DMS79 (cell line): ENCODE measurements at places on chromosomes 11 and 22.

- no peak for DNase-seq
These were observed 15.1 kb downstream of the MYEOV start for GRCh38 chr11:69308936-69309615.

GRCh38 chr22:25395468-25395867, 169.0 kb upstream of the GRK3 start:
- DNase-seq = no peak

DNA sequence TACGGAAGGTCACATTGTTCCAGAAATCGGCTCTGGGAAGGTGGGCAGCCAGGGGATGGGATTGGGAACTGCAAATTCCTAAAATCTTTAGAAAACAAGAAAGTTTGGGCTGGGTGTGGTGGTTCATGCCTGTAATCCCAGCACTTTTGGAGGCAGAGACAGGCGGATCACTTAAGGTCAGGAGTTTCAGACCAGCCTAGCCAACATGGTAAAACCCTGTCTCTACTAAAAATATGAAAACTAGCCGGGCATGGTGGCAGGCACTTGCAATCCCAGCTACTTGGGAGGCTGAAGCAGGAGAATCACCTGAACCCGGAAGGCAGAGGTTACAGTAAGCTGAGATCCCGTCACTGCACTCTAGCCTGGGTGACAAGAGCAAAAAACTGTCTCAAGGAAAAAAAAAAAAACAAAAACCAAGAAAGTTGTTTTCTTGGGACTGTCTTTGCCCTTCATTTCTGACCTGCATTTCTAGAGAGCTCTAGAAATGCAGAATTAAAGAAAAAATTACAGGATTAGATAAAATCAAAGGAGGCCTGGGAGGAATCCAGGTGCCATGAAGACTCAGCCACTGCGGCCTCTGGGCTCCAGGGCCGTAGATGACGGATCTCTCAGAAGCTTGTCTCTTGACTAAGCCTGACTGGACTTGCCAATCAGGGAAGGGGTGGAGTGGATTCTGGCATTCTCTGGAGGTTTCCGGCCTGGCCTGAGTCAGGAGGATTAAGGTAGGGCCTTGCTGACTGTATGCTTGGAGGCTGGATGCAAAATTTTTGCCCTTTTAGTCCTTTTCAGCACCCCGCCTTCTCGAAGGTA, 5.3 kb upstream of the MALAT1 start:
- DNase-seq = no peak

GRCh38 chr11:96116376-96116775, 192.5 kb upstream of the MTMR2 start:
- no peak for DNase-seq
